HT-29 (cell line): ENCODE measurements at places on chromosomes 11 and 22.

- no peak for DNase-seq
Measured at GRCh38 chr11:14882196-14882595, 9.8 kb downstream of the CYP2R1 start.

GRCh38 chr11:63811522-63811921 lies 1.7 kb upstream of the SPINDOC start:
- no peak for DNase-seq

GRCh38 chr11:9037046-9037780 lies 33.4 kb upstream of the NRIP3 start:
- DNase-seq, result no peak

- peak; percentile 70 for DNase-seq
Measured at GRCh38 chr11:66479394-66480116, 679 bp upstream of the DPP3 start.

DNA sequence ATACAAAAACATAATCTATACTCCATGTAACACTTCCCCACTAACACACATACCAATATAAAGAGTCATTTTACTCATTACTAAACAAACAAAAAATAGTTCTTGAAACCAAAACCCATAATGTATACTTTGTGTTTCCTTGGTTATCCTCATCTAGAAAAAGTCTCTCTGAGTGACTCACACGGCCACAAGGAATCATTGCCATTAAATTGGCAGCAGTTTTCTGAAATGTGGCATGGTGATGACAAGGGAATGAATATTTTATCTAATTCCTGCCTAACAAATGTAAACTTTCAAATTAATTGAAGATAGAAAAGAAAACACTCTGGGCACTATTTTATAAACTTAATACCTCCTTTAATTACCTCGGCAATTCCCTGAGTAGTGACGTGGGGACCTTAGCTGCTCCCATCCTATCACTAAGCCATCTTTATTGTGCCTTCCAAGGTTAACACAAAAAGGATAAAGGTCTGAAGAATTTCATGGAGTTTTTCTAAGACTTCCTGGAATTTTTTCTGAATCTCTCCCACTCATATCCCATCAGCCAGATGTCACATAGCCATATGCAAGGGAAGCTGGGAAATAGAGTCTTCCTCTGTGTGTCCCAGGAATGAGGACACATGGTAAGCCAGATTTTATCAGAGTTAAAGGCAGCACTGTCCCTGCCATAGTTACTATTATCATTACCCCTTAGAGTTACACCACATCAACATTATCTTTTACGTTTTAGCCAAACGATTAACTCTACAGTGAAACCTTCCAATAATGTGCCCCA lies 857.2 kb upstream of the TENM4 start:
- peak; percentile 61 for DNase-seq

DNA sequence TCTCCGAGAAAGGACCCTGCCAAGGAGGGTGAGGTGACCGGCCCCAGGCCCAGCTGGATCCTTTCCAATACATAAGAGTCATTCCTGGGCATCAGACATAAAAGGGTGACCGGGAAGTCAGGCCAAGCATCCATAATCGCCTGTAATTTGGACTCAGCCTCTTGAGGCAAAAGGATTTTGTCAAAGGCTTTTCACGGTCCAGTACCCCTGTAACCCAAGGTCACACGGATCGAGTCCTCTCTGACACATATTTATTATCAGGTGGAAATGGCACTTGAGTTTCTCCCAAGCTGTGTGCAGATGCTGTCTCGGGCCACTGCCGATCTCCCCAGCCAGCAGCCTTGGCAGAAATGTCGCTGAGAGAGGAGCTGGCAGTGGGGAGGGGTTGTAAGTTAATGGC lies 556.5 kb downstream of the MN1 start:
- DNase-seq, result no peak

- DNase-seq, result no peak
Measured at GRCh38 chr11:20489948-20490347, 102.4 kb downstream of the PRMT3 start.

DNA sequence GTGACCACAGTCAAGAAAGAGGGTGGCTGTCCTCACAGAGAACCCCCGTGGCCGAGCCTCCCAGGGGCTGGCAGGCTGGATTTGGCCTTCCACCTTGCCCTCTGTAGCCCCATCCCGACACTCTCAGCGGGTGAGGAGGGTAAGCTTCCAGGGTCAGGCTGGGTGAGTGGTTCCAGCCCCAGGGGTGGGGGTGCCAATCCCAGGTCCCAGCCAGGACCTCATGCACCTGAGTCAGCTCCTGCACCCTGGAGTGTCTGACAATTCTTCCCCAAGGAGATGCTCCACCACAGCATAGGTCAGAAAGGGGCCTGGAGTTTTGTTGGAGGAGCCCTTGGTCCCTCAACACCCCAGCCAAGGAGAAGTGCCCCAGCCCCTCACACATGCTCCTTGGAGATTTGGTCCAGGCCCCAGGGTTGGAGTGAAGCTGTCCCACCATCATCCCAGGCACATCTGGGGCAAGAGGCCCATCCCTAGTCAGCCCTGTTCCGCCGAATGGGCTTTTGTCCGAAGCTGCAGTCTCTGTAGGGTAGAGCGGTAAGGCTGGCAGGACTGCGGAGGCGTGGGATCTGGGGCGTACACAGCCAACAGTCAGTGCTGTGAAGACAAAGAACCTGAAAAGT lies 8.4 kb downstream of the LINC01488 start:
- DNase-seq, result no peak

GRCh38 chr11:124612045-124612444 lies 817 bp downstream of the PANX3 start:
- no peak for DNase-seq

DNA sequence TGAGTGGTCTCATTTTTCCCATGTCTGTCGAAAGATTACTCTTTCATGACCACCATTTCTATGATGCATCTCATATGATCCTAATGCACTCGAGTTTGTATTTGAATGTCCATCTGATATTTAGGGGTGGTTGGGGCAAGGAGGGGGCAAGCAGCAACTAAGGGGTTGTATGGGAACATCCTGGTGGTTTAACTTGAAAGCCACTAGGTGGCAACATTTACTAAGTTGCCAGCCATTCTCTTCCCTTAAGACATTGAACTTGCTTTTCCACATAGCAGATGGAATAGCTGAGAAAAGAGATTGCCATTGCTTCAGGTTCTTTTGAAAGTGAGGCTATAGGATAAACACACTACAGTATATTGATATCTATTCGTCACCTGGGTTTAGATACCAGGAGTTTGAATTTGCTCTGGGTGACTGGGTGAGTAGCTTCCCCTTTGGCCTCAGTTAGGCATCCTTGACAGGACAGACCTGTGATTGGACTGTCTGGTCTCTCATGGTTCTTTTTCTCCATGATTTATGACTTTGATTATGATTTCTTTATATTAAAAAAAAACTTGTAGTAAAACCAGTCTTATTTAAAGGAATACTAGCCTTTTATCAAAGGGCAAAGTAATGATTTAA lies 32.4 kb downstream of the NF2 start:
- DNase-seq, result peak; percentile 71

- DNase-seq, result no peak
Measured at GRCh38 chr11:112882494-112883381, 78.5 kb upstream of the NCAM1 start.

GRCh38 chr11:62324731-62325556 lies 12.3 kb upstream of the ASRGL1 start:
- peak; percentile 74 for DNase-seq

DNA sequence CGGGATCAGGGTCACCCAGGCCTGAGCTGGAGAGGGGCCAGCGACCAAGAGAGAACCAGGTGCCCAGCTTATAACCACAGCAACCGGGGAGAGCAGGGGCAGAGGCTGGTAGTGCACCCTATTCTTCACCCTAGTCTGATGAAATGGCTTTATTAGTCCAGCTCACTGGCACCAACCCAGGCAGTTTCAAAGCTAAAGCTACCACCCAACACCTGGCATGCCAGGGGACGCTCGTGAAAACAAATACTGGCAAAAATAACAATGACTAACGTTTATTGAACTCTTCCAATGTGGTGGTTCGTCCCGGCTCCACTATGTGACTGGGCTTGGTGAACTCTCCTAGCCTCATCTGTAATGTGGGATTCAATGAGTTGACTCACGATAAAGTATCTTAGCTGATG lies 30.6 kb downstream of the SCGB1A1 start:
- DNase-seq, result peak; percentile 88

DNA sequence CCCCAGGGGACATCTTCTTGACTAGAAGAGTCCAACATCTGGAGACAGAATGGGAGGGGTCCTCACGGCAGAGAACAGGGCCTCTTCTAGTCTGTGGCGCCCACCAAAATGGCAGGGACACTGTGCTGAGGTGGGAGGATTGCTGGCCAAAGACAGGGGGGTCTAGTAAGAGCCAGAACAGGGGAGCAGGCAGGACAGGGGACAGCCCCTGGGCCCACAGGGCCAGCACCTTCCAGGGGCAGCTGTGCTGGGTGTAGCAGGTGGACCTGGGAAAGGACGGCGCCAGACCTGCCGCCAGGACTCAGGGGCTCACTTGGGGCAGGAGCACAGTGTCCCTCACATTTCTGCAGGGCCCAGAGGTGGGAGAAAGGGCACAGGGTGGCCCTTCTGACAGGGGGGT lies 858 bp upstream of the APOBEC3A start:
- DNase-seq, result no peak

- no peak for DNase-seq
Measured at GRCh38 chr11:66218036-66218435, 50.4 kb upstream of the RAB1B start.

- DNase-seq, result no peak
Measured at GRCh38 chr22:17475318-17476230, 87.7 kb upstream of the SLC25A18 start.

- no peak for DNase-seq
Measured at GRCh38 chr11:45901626-45902025, 5.4 kb downstream of the FREY1 start.

DNA sequence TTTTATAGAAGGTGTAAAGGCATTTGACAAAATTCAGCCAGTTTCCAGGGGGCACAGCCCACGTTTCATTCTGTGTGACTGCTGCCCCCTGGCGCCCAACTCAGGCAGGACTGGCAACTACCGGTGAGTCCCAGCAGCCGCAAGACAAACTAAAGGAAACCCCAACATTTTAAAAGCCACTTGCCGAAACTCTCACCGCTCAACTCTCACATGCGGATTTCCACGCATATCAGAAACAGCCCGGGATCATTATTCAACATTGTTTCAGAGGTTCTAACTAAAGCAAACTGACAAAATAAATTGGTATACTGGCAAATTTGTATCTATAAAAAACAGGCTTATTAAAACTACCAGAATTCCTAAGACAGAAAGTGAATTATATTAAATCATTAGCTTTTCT lies 48.2 kb downstream of the MORC2 start:
- DNase-seq, result peak; percentile 57

- no peak for DNase-seq
Measured at GRCh38 chr11:4848908-4849532, at the start of gene OR51S1. TSS of gene OR51S1 (minus strand) at chr11:4849208. CDS start at chr11:4849208, 0 bp downstream.

GRCh38 chr11:70743941-70744351 lies 345.6 kb downstream of the CTTN start:
- DNase-seq, result no peak

GRCh38 chr11:73428699-73429098 lies 52.5 kb downstream of the RELT start:
- no peak for DNase-seq

DNA sequence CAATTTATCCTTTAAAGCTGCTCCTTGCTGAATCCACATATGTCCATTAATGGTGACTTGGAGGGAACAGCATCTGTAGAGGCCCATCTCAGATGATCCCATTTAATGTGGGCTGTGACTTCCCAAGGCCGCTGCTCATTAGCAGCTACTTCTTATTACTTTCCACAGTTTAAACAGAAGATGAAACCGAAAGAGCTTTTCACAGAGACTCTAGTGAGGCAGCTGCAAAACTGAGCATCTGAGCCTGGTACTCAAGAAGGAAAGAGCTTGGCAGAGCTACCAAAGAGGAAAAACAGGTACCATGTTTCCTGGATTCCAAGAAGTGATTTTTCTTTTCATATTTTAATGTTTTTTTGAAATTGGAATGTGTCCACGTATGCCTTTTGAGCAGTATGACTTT lies 110.5 kb upstream of the NARS2 start:
- DNase-seq, result no peak

DNA sequence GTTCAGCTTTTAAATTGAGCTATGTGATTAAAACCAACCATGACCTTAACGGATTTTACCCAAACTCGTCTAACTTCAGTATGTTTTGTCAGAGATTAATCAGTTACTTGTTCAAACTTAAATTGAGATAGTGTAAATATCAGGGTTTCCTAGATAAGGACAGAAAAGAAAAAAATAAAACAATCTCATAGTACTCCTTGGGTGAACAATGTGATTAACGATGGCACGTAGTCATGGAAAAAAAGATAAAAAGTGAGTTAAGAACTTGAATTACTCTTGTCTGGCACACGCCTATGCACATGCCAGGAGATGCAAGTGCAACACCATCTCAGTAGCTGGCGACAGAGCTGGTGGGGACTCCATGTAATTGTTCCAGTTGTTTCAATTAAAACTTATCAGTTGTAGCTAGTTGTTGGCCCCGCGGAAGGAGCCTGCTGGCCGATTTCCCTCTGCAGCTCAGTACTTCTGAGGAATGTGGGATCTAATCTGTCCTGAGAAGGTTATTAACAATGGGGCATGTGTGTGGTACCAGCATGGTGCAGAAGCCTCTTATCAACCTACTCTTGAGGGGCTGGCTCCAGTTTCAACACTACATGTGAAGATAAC lies 3.0 kb downstream of the RASSF10 start:
- DNase-seq, result peak; percentile 25

- no peak for DNase-seq
Measured at GRCh38 chr11:88179971-88180629, 4.9 kb upstream of the RAB38 start.

DNA sequence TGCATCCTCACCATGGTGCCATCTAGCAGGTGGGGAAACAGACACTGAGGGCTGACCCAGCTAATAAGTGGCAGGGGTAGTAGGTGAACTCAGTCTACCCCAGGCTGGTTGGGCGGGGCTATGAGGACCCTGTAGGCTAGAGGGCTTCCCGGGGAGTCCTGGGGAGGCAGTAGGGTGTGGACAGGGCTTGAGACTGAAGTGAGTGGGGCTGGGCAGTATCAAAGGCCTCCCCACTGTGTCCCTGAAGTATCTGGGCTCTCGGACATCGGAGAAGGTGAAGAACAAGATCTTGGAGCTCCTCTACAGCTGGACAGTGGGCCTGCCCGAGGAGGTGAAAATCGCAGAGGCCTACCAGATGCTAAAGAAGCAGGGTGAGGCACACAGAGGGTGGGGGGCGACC lies 11.4 kb downstream of the GGA1 start:
- DNase-seq, result no peak
